Right ventricle myocardium inferior (tissue), 1 donor: ENCODE measurements at places on chromosomes 11 and 22. TPM values are rescaled to one million over a fixed set of nuclear protein-coding genes. Genes with fewer than 3 reads are reported as not detected.

DNA sequence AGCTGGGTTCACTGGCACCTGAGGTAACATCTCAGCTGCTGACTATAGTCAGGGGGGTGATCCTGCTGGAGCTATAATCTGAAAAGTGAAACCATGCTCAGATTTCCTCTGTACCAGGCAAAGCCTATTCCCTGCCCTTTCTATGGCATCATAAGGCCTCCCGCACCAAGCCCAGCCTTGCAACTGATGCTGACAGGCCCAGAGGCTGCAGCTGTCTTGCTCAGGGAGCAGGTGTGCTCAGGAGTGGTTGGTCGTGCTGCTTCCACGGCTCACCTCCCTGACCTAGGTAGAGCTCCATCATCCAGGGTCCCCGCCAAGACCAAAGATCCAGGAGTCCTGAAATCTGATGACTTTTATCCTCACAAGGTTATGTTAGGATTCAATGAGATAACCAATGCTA lies 121.7 kb downstream of the FEZ1 start:
- no peak for DNase-seq

RNF215 gene
- total RNA-seq, result 3.7 TPM

DNA sequence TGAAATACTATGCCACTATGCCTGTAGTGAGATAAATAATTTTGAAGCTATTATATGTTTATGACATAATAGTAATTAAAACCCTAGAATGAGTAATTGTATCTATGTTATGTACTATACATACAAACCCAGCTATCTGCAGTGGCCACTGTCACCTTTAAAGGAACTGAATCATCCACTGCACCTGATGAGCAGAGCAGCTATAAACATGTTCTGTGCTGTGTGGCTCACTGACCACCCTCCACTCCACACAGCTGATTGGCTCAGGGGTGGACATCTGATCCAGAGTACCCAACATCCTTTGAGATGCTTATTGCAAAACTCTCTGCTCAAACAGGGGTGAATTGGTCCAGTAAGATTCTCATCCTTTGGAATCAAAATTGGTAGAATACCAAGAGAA lies 19.2 kb upstream of the RRAS2 start:
- DNase-seq, result no peak

POLD4 gene
- total RNA-seq, result 49.7 TPM

SLC7A4 gene
- 0.51 TPM for total RNA-seq

DNA sequence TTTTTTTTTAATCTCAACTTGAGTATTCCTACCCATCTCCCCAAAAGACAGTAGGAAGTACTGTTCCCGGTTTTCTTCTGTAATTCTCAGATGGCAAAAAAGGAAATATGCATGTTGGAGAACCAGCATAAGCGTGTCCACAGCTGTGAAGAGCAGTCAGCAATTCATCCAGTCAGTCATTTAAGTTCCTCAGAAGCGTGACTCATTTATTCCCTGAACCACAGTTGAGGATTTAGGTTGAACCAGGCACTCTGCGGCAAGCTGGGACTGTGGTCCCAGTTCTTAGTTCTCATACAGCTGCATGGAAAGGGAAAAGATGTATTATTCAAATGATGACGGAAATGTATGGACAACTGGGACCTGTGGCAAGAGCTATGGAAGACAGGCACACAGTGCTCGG lies 61.0 kb upstream of the MYO18B start:
- no peak for DNase-seq
